ENCODE measurements at places on chromosomes 12 and 14. TPM values are rescaled to one million over a fixed set of nuclear protein-coding genes. Genes with fewer than 3 reads are reported as not detected.

Gene ACSS3
- 13.5 TPM for total RNA-seq

Gene RD3L
- not detected for total RNA-seq

Gene PTPRB
- total RNA-seq, result 38.0 TPM

Gene NUDT14
- 12.7 TPM for total RNA-seq

Gene TSPAN11
- total RNA-seq, result 2.7 TPM

Gene KCNA5
- total RNA-seq, result 4.5 TPM

Gene ASIC1
- 4.2 TPM for total RNA-seq

Gene PRH2
- total RNA-seq, result not detected

Gene HHIPL1
- 11.6 TPM for total RNA-seq

Gene PRPH
- total RNA-seq, result 0.67 TPM

Gene ESPL1
- 0.62 TPM for total RNA-seq

Gene CLEC2D
- total RNA-seq, result 12.6 TPM

Gene ZFHX2
- total RNA-seq, result 2.4 TPM

Gene OAS2
- 12.5 TPM for total RNA-seq

Gene ACVRL1
- total RNA-seq, result 95.7 TPM

Gene TMEM63C
- not detected for total RNA-seq

Gene NINJ2
- total RNA-seq, result 4.6 TPM

Gene SLCO1B1
- total RNA-seq, result not detected

Gene COX8C
- not detected for total RNA-seq

Gene CAPZA3
- total RNA-seq, result not detected

Gene CPSF6
- 44.9 TPM for total RNA-seq

Gene PTGDR
- 4.5 TPM for total RNA-seq
